NCI-H187 treated with DMSO at 0.1 percent for 48 hours (cell line): ENCODE measurements at places on chromosomes 7 and 10.

DNA sequence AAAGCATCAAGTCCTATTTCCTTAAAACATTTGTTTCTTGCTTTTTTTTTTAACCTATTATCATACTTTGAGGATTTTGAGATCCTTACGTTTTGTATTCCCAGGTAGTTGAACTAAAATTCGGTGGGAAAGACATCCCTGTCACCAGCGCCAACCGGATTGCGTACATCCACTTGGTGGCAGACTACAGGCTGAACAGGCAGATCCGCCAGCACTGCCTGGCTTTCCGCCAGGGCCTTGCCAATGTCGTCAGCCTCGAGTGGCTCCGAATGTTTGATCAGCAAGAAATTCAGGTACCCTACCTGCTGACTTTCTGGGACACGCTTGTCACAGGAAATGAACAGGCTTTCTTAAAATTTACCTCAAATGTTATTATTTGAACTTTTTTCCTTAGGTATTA is 83.0 kb upstream of the DNAJB6 start:
- DNase-seq, result no peak

GRCh38 chr10:110357252-110357780 is 52.6 kb upstream of the SMNDC1 start:
- DNase-seq, result no peak

GRCh38 chr10:85767891-85768290 is 598.7 kb downstream of the GRID1 start:
- no peak for DNase-seq

DNA sequence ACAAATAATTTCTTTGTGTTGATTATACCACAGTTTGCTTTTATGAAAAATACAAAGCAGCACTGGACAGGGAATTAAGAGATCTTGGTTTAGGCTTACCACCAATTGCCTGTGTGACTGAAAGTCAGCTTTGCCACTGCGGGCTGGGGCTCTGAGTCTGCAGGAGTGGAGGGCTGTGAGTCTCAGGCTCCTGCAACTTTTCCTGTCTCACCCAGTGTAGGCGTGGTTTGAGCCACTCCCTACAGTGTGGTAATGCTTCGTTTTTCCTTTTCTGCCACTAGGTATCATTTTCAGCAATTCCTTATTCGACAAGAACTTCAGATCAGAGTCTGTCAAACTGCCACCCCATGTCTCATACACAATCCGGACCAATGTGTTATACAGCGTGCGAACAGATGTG is 180.6 kb downstream of the ABCA13 start:
- no peak for DNase-seq

GRCh38 chr7:121603886-121604285 is 207.8 kb upstream of the FAM3C start:
- DNase-seq, result no peak
